ENCODE measurements at places on chromosomes 12 and 14. TPM values are rescaled to one million over a fixed set of nuclear protein-coding genes. Genes with fewer than 3 reads are reported as not detected.

The AQP2 gene
- not detected for total RNA-seq

The PLXNC1 gene
- total RNA-seq: 0.08 TPM

The CEP290 gene
- 7.5 TPM for total RNA-seq

The LYSET gene
- total RNA-seq: 30.1 TPM

The CCDC175 gene
- total RNA-seq: not detected

The EIF5 gene
- total RNA-seq: 188 TPM

The KRT82 gene
- not detected for total RNA-seq

The BEGAIN gene
- total RNA-seq: 6.1 TPM

The C14orf39 gene
- total RNA-seq: not detected

The DLK1 gene
- 0.32 TPM for total RNA-seq

The TAMALIN gene
- total RNA-seq: 0.82 TPM

The PDE3A gene
- 2.8 TPM for total RNA-seq

The RIMKLB gene
- total RNA-seq: 18.0 TPM

The PHLDA1 gene
- 33.0 TPM for total RNA-seq

The GLT1D1 gene
- total RNA-seq: not detected

The FRMD6 gene
- 26.3 TPM for total RNA-seq

The FAM222A gene
- 6.0 TPM for total RNA-seq

The GDF11 gene
- 3.9 TPM for total RNA-seq

The CPM gene
- total RNA-seq: 7.7 TPM

The RTL1 gene
- 0.27 TPM for total RNA-seq

The EFS gene
- total RNA-seq: not detected

The TRPV4 gene
- 0.08 TPM for total RNA-seq

The ACACB gene
- 11.0 TPM for total RNA-seq

The FAM181A gene
- total RNA-seq: not detected

The JPH4 gene
- 0.07 TPM for total RNA-seq

The TMEM132D gene
- total RNA-seq: not detected

The MDM2 gene
- 100 TPM for total RNA-seq

The KCNA1 gene
- total RNA-seq: not detected

The KRT86 gene
- 27.0 TPM for total RNA-seq

The PLEKHG7 gene
- not detected for total RNA-seq

The KRT6B gene
- 0.06 TPM for total RNA-seq

The PLBD1 gene
- total RNA-seq: 4.8 TPM

The ACSM4 gene
- not detected for total RNA-seq

The GARIN6 gene
- total RNA-seq: not detected

The IKZF4 gene
- 2.9 TPM for total RNA-seq

The TMEM30B gene
- total RNA-seq: 0.42 TPM

The KRT77 gene
- not detected for total RNA-seq

The KCNC2 gene
- not detected for total RNA-seq

The SOS2 gene
- total RNA-seq: 9.6 TPM

The TEDC1 gene
- 26.7 TPM for total RNA-seq

The PIWIL1 gene
- not detected for total RNA-seq

The FGF23 gene
- not detected for total RNA-seq

The HCAR3 gene
- total RNA-seq: not detected

The SNX6 gene
- 75.9 TPM for total RNA-seq

The GAS2L3 gene
- 9.2 TPM for total RNA-seq

The GALNT6 gene
- 2.5 TPM for total RNA-seq

The CNTN1 gene
- total RNA-seq: 59.8 TPM

The CIPC gene
- total RNA-seq: 7.6 TPM

The KLRB1 gene
- not detected for total RNA-seq

The CATSPERB gene
- not detected for total RNA-seq

Data from A549 treated with dexamethasone at 1 μM for 4 hours (cell line).